ENCODE measurements at places on chromosomes 5 and 9.

GRCh38 chr5:91443761-91444467, 60.8 kb upstream of the ARRDC3 start:
- no peak for DNase-seq

GRCh38 chr5:5986492-5987178, 391.7 kb downstream of the MED10 start:
- DNase-seq, result no peak

DNA sequence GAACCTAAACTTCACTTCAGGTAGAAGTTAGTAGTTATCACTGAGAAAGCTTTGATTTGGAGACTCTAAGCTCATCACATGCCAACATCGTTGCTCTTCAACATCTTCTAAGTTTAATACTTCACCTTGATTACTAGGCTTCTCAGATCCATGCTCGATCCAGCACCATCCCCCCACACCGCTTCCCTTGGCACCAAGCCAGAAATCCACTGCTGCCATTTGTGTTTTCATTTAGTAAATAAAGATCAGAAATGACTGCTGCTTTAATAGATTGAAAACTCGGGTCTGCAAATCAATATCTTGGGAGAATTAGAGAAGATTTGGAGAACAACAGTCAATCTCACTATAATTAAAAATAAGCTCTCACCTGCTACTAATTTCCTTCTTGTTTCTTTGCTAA, 214.7 kb upstream of the NR4A3 start:
- no peak for DNase-seq

GRCh38 chr5:127324756-127325155, 34.2 kb downstream of the MEGF10 start:
- no peak for DNase-seq

DNA sequence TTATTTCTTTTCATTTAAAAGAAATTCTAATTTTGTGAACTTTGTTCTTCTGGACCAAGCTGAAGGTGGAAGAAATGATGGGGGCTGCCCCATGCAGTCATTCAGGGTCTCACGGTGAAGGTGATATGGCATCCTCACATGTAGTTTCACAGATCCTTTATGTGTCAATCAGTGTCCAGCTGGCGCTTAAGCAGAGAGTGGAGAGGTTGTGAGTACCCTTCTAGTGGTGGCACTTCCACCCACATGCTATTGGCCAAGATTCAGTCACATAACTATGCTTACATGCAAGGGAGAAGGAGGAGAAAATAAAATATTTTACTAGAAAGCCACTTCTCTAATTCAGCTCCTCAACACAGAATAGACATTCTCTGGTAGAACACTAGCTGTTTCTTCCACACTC, 34.7 kb downstream of the PLPPR1 start:
- no peak for DNase-seq

DNA sequence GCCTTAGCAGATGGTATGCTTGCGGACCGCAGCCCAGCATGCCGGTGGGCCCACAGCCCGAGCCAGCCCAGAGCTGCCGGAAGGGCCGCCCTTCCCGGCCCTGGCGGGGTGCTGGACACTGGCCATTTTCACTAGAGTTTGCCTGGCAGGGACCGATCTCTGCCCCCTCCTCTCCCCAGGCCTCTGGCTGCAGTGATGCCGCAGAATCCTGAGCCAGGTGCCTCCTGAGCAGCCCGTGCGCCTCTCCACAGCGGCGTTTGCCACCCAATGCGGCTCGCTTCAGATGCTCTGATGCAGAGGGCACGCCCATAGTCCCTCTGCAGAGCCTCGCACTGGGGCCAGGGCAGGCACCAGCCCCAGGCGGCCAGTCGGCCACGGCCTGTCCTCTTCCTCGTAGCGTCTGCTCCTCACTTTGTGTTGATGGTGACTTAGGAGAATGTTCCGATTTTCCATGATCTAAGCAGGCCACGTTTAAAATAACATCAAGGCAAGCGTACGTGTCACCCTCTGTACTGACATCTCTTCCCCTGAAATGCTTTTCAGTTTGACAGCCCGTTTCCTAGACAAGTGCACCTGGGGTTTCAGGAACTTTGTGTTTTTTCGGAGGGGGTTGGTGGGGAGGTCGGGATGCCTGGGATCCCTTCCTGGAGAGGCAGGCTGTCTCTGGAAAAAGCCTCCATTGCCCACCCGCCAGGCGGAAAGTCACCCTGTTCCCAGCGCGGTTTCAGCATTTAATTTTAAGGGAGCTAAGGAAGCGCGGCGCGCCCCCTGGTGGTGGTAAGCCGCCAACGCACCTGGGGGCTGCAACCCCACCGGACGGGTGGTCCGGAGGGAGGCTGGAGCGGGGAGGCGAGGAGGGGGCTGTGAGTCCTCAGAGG, 29.8 kb upstream of the HMCN2 start:
- DNase-seq, result peak; percentile 52

GRCh38 chr9:70303268-70303667, 44.5 kb downstream of the SMC5 start:
- no peak for DNase-seq

GRCh38 chr9:114968671-114969070, 38.3 kb upstream of the TNFSF8 start:
- no peak for DNase-seq

GRCh38 chr9:137611623-137612609, 6.4 kb downstream of the ARRDC1 start:
- DNase-seq, result no peak

- no peak for DNase-seq
Observed at GRCh38 chr5:6611334-6612256, 21.2 kb downstream of the NSUN2 start.

DNA sequence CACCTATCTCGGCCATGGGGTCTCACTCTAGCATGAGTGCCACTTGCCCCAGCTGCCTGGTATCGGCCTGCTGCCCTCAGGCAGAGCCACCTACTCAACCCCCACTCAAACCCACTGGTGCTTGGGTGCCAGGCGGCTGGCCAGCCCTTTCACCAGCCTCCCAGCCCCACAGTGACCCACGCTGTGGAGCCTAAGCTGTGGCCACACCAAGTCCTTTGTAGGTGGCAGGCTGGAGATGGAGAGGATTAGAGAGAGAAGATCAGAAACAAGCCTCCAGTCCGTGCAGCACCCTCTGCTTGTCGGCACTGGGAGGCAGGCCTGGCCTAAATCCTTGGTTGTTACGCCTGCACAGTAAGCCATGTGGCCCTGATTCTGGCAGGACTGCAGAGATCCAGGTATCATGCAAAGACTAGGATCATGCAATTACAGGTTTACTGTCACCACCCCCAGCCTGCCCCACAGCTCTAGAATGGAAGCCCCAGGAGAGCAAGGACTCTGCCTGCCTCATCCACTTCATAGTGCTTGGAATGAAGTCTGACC, 171.7 kb downstream of the COL23A1 start:
- DNase-seq, result no peak

GRCh38 chr9:74770508-74771261, 117.0 kb downstream of the TRPM6 start:
- DNase-seq, result peak; percentile 7

- DNase-seq, result no peak
Observed at GRCh38 chr5:150604894-150605440, 35.5 kb upstream of the SYNPO start.

DNA sequence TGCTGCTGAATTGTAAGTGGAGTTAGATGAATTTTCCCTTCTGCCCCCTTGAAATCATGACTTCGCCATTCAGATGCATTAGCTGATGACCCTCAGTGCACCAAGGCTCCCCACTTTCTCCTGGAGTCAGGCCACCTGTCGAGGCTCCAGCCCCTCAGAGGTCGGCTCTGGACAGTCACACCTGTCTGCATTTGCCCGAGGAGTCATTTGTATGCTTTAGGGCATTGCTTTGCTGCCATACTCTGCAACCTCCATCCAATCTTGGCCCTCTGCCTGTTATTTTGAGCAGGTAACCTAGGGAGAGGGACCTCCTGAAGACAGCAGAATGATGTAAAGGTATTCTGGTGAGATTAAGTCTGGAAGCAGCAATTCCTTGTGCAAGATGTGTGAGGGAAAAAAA, 144.8 kb downstream of the MACROH2A1 start:
- DNase-seq, result no peak

DNA sequence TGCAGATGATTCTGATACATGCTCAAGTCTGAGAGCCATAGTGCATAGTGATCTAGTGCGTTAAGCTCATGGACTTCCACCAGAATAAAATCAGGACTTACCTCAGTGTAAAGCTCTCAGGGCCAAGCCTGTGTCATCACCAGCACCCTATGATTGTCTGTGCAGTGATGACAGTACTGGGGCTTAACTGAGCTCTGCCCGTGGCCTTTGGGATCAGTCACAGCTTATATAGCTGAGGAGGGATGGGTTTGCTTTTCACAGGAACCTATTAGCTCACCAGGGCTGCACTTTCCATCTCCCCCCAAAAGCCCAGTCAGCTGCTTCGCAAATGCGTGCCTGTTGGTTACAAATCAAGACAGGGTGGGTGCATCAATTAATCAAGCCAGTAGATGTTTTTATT, 246.9 kb downstream of the NR3C1 start:
- DNase-seq, result no peak

GRCh38 chr5:138616508-138616907, 41.3 kb upstream of the HSPA9 start:
- DNase-seq, result no peak

DNA sequence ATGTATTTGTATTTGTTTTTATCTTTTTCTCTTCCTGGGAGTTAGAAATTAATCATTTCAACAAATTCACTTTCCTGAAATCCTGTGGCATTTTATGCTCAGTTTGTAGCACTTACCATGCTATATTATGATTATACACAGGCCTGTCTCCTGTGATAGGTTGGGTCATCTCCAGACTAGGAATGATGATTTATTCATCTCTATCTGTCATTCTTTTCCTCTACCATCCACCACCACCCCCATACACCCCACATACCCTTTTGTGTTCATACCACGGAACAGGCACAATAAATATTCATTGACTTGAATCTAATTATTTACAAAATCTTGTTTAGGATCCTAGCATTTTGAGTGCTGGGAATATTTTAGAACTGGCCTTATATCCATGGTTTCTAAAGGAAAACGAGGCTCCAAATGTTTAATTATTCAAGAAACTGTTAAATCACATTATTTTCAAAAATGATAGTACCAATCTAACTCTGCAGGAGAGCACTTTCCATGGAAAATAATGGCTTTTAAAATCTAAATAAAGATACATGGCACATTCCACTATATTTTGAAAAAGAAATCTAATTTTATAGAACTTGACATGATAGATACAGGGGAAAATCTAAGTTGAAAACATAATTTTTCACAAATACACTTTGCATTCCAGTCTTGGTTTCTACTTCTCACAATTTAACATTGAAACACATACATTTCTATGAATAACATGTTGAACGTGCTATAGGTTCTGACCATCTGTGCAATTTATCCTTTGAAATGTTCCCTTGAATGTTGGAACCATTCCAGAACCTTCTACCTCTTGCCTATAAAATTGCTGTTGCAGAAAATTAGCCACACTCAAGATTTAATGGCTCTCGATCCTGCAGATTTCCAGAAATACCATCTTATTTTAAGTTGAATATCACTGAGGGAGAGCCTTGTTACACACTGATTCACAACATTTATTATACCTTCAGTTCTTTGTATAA, 89.3 kb downstream of the STARD4 start:
- DNase-seq, result no peak

DNA sequence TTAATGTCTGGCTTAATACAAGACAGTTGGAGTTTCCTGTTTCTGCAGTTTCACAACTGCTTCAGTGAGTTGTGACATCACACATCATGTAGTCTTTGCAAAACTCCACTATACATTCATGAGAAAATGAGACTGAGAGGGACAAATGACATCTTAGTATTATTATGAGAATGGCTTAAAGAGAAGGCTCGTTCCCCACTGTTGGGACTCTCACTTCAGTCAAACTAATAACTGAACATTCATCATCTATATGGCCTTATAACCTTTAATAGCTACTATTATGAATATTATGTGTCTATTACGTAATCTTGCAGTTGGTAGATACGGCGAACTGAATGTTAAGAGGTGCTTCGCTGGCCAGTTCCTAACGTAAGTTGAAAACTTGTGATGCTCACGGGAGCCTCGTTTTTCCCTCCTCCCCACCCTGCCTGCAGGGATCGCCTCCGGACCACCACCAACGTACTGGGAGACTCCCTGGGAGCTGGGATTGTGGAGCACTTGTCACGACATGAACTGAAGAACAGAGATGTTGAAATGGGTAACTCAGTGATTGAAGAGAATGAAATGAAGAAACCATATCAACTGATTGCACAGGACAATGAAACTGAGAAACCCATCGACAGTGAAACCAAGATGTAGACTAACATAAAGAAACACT, 79.4 kb downstream of the SLC1A3 start:
- no peak for DNase-seq

DNA sequence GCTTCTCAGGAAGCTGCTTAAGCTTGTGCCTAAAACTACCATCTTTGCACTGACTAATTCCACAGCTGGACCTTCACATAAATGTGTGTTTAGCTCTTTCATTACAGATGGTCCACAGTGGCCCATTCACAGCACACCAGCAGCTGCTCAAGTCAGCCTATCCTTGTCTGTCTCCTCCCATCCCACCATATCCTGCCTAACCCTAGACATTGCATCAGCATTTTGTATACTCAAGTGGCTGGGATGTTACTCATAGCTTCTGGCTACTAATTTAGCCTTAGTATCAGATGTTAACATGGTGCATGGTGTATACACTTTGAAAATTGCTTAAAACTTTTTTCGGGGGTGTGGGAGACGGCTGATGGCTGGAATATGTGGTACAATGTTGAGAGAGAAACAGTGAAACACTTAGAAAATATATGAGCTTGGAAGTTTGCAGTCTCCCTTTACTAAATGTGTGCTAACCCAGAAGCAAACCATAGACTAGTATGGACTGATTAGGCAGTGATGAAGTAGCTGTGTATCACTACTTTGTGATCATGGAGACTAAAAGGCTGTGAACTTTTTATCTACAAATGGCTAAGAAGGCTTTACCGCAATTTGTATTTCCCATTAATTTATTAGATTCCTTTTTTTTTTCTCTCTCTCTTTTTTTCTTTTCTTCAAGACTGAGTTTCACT, 83.1 kb downstream of the JMY start:
- no peak for DNase-seq

DNA sequence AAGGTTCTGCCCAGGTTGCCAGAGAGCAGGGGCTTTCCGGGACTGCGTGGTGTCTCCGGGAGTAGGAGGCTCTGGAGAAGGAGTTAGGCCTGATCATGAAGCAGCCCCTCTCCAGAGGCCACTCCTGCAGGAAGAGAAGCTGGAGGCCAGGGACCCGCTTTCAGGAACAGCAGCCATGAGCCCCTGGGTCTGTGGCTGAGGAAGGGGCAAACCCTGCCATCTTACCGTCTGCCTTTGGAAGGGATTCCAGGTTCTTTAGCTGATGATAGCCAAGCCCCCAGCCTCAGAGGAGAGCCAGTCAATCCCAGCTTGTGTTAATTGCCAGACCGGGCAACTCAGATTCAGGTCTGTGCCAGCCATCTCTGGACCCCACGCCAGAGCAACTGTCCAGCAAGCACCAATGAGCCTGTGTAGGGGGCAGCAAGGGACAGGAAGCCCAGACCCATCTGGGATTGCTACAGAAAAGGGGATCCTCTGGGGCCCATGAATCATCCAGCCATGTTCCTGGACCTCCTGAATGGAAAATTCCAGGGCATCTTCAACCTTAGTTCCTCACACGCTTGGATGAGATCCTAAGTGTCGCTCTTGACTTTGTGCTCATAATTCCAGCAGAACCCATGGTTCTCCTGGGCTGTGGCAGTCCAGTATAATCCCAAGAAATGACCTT, 42.7 kb upstream of the MVB12B start:
- DNase-seq, result no peak
